T-helper 1 cell (primary cell): ENCODE measurements at places on chromosomes 12 and 14.
A peak's percentile ranks its signal among the peaks of the same experiment; 100 is the strongest.

GRCh38 chr14:57712102-57712501 is 153.8 kb downstream of the SLC35F4 start:
- no peak for DNase-seq

DNA sequence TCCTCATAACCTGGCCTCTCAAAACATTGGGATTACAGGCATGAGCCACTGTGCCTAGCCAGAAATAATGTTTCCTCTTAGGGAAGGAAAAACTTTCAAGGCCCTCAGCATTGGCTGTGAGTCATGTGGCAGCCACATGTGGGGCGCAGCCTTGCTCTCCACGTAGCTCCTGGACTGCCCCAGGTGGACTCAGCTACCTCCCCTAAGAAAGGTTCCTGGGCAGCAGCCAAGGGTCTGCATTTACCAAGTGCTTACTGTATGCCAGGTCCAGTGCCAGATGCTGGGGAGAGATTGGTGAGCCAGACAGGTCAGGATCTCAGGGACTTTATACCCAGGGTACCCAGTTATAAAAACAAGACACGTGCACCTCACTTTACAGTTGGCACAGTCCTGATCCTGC is 3.7 kb upstream of the TRPV4 start:
- no peak for DNase-seq

- DNase-seq, result no peak
These were observed 127.4 kb downstream of the KCNK10 start for GRCh38 chr14:88195676-88196075.

- no peak for DNase-seq
These were observed 90.9 kb upstream of the CCDC196 start for GRCh38 chr14:66395300-66395699.

DNA sequence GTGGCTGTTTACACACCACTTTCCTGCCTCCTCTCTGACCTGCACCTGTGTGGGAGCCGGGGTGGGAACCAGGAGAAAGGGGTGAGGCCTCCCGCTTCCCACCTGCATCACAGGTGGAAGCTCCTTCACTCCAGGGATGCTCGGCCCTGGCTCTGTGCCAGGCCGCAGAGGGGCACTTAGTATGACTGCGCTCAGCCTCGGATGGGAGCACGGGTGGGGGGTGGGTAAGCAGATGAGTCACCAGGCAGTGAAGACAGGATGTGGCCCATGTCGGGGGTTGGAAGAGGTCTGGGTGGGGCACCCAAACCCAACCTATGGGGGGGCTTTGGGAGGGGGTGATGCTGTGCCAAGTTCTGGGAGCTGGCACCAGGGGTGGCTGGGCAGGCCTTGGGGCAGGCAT is 7.4 kb upstream of the CYP46A1 start:
- peak; percentile 11 for DNase-seq

DNA sequence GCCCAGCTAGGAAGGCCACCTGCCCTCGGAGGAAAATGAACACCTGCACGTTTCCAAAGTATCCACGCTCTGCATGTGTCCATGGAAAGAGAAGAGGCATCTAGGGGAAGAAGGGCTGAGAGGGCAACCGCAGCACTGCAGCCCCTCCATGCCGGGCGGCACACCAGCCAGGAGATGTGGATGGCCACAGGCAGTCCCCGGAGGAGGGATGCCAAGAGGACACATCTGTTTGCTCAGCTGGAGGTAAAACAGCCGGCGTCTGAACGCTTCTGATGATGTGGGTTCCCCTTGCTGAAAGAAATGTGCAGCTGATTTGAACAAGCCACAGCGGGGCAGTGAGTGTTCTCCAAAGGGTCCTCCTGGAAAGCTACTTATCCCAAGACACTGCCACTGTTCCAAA is 34.0 kb downstream of the CHGA start:
- no peak for DNase-seq

- DNase-seq, result no peak
These were observed 552 bp downstream of the TAPBPL start for GRCh38 chr12:6452245-6452943.

- no peak for DNase-seq
These were observed 59.6 kb downstream of the NELL2 start for GRCh38 chr12:44816446-44817017.

DNA sequence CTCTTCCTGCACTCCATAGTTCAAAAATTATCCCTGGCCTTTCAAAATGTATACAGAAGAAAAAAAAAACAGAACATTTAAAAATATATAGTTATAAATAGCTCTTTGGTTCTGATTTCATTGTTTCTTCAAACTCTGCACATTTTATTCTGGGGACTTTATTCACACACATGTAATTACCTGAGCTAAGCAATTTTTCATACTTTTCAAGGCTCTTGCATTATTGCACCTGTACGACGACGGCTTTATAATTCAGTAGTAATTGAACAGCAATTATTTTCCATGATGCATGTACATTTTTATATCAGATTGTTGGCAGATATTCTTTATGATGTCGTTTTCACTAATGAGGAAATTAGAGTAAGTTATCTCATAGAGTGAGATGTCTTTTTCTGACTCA is 13.5 kb upstream of the SLC15A5 start:
- no peak for DNase-seq

DNA sequence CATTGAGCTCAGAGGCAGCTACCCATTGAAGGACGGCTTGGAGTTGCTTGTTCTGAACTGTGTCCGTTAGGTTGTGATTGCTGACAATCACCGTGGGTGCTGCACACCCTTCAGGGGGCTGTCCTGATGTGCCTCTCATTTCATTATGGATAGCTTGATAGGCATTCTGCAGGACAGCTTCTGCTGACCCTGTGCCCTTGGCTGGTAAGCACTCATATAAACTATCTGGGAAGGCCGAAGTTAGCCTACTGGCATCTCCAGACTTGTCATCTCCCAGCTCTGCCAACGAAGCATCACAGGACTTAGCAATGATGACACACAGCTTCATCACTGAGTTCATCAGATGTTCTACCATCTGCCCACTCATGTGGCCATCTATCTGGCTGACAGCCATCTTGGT is 22.3 kb downstream of the AKAP3 start:
- DNase-seq, result no peak

GRCh38 chr14:56059054-56059453 is 59.2 kb upstream of the PELI2 start:
- no peak for DNase-seq

DNA sequence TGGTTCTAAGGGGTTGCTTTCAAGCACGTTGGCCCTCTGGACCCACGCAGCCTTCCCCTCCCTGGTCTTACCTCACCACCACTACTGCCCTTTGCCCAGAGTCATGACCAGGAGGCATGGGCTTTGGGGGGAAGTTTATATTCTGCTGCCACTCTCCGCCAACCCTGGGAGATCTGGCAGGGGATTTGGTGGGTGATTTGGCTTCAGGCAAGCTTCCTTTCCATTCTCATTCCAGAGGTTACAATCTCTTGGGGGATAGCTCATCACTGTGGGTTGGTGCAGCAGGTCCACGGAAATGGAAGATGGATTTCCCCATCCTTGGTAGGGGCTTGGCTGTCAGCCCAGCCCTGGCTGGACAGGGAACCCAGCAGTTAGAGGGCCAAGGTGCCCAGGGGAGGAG is 6.3 kb downstream of the PAH start:
- no peak for DNase-seq

DNA sequence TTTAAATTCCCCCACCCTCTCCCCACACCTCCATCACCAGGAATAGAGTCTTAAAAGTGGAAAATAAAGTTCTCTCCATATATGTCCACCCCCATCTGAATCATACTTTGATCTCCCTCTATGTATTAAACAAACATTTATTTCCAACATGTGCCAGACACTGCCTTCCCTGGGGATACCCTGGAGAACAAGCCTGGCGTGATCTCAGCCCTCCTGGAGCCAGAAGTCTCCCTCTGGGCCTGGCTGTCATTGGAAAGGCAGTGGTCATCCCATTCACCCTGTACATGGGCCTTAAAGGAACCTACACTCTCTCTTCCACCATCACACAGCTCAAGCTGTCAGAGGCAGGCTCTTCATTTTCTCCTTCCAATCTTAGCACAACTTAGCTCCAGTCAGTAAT is 143.6 kb downstream of the EMP1 start:
- no peak for DNase-seq

DNA sequence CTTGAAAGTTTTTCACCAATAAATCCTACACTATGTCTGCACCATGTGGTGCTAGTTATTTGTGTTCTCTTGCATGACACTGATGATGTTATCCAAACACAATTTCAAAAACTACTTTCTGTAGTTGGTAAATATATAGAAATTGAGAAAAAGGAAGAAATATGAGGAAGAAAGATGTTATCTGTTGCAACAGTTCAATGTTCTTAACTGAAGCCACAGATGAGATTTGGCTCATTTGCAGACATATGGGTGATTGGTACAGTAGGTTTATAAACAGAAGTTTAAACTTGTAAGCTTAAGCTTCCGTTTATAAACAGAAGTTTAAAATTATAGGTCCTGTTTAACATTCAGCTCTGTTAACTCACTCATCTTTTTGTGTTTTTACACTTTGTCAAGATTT is at the start of gene CLEC12A:
Gene CLEC12A, plus strand, starts transcription at position 229 of the 400 bp plus-strand sequence. CDS start 188 bp downstream, outside the sequence.
- no peak for DNase-seq

DNA sequence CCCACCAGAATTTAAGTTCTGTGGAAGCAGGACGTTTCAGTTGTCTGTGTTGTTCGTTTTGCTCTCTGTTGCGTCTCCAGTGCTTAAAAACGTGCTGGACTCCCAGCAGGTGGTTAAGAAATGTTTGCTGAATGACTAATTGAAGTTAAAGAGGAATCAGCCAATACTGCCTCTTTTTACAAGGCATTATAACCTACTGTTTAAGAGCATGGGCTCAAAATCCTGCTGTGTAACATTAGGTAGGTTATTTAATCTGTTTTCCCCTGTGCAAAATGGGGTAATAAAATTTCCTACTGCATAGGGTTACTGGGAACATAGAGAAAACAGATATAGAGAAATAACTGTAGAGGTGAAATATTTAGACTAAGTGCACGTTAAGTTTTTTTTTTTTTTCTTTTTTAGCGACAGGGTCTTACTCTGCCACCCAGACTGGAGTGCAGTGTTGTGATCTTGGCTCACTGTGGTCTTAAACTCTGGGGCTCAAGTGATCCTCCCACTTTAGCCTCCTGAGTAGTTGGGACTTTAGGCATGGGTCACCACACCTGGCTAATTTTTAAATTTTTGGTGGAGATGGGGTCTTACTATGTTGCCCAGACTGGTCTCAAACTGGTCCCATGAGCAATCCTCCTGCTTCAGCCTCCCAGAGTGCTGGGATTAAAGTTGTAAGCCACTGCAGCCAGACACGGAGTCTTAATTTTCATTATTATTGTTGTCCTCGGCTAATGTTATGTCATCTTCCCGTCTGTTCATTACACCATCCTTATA is 139.4 kb upstream of the PRICKLE1 start:
- DNase-seq, result no peak
